Tongue (tissue), 3 donors: ENCODE measurements at places on chromosomes 3 and 15. TPM values are rescaled to one million over a fixed set of nuclear protein-coding genes. Genes with fewer than 3 reads are reported as not detected.

The AGTR1 gene
- total RNA-seq: 2.2 TPM

The C15orf40 gene
- total RNA-seq: 16.3 TPM

The MED12L gene
- 8.5 TPM for total RNA-seq

The GNB4 gene
- total RNA-seq: 49.1 TPM

The CD80 gene
- total RNA-seq: not detected

The FMN1 gene
- total RNA-seq: 5.3 TPM

The HOMER2 gene
- total RNA-seq: 38.4 TPM

The IQCH gene
- 4.3 TPM for total RNA-seq

The HHLA2 gene
- total RNA-seq: not detected

The RNF111 gene
- total RNA-seq: 27.7 TPM

The CFAP100 gene
- not detected for total RNA-seq

The COL7A1 gene
- 54.8 TPM for total RNA-seq

The ELL3 gene
- 6.1 TPM for total RNA-seq

The FURIN gene
- 27.8 TPM for total RNA-seq

The OR5K2 gene
- not detected for total RNA-seq

The TEX9 gene
- total RNA-seq: 4.3 TPM

The IGF2BP2 gene
- total RNA-seq: 41.4 TPM
